Activated naive CD8-positive, alpha-beta T cell treated with anti-CD3 and anti-CD28 coated beads, Interleukin-2, amount 10 ng/mL, durations not matched to agents 7 days and 5 days (primary cell): ENCODE measurements at places on chromosomes 2 and 18.

DNA sequence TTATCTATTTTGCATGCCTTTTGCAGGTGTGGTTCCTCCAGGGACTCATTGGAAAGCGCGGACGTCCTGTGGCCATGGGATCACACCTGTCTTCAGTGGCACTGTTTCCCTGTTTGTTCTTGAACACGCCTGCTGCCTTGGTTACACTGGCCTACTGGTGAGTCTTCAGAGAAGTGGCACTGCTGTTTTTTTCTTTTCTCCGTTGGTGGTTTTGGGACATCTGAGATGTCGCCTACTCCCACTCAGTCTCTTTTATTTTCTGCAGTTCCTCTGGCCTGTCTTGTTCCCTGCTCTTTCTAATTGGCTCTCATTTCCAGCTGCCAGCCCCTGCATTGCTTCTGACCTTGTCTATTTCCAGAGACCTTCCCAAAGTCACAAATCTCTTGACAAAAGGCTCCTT lies 35.7 kb upstream of the POU3F3 start:
- no peak overlapping the region for H3K27ac ChIP-seq
- H3K27me3 ChIP-seq, result peaks cover 2% of the 10 kb centered on the region
- no peak for DNase-seq
- no peaks in the 10 kb centered on the region for H3K36me3 ChIP-seq

DNA sequence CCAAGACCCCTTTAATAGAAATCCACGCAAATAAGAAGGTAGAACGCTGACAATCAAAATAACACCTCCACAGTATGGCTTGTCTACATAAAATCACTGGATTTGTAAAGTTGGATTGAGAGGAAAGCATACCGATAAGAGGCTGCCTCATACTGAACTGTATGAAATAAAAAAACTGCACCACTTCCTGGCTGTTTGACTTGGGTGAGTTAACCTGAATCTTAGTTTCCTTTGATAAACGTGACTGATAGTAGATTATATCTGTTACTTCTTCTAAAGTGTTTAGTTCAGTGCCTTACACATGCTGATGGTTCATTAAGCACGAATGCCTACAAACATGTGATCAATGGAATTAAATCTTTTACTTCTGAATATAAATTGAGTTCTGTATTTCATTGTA lies 140.4 kb upstream of the RNF152 start:
- no peak overlapping the region for H3K4me3 ChIP-seq
- H3K36me3 ChIP-seq, result no peaks in the 10 kb centered on the region
- no peaks in the 10 kb centered on the region for H3K27me3 ChIP-seq
- no peak for DNase-seq
- H3K4me1 ChIP-seq, result peaks cover 6% of the 10 kb centered on the region

DNA sequence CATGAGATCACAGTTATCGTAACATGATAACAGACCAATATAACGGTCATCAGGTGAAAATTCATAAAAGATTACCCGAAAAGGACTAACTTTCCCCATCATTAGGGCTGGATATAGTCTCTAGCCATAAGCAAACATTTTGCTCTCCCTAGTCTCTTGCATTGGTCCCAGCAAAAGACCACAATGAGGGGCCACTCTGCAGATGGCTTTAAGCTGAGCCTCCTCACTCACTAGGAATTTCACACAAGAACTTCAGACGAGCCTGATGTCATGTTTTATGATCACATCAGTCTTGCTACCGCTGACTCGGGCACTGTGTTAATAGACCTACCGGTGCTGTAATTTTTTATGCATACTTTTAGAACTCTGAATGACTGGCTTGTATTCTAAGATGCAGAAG lies 35.2 kb downstream of the STK17B start:
- H3K27me3 ChIP-seq, result no peaks in the 10 kb centered on the region
- DNase-seq, result no peak
- no peak overlapping the region for H3K27ac ChIP-seq
- H3K4me1 ChIP-seq, result peaks cover 50% of the 10 kb centered on the region
- no peak overlapping the region for H3K4me3 ChIP-seq

- peaks cover 16% of the 10 kb centered on the region for H3K36me3 ChIP-seq
- no peak for DNase-seq
- H3K27me3 ChIP-seq, result no peaks in the 10 kb centered on the region
- peaks cover 7% of the 10 kb centered on the region for H3K4me1 ChIP-seq
Observed at GRCh38 chr2:208359632-208359986, 47.0 kb upstream of the PTH2R start.

DNA sequence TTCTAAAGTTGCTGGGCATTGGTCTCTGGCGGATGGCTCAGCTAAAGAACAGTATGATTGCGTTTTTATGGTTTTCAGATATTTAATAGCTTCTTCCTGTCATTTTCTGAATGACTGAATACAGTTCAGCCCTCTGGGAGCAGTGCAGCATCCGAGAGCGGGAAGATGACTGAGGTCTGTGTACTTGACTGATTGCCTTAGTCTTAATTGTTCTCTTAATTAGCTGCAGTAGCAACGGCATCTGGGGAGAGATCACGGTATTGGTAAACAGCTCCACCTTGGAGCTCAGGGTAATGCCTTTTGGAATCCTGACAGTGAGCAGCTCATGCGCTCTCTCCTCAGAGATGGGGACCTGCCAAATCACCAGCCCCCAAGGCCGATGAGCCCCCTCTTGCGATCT lies 481.4 kb upstream of the SPRED2 start:
- no peaks in the 10 kb centered on the region for H3K36me3 ChIP-seq
- no peak overlapping the region for H3K27ac ChIP-seq
- no peaks in the 10 kb centered on the region for H3K4me1 ChIP-seq
- no peak overlapping the region for H3K4me3 ChIP-seq

- peak overlapping the region; percentile 16 for H3K27ac ChIP-seq
- H3K36me3 ChIP-seq, result no peaks in the 10 kb centered on the region
- H3K4me1 ChIP-seq, result peaks cover 17% of the 10 kb centered on the region
- no peaks in the 10 kb centered on the region for H3K27me3 ChIP-seq
- DNase-seq, result peak; percentile 43
- H3K4me3 ChIP-seq, result peak overlapping the region; percentile 75
Observed at GRCh38 chr2:437756-438393, 150.0 kb upstream of the ALKAL2 start.

GRCh38 chr18:11789716-11790510 lies 61.3 kb upstream of the CHMP1B start:
- DNase-seq, result no peak
- no peak overlapping the region for H3K4me3 ChIP-seq
- H3K36me3 ChIP-seq, result no peaks in the 10 kb centered on the region
- H3K27ac ChIP-seq, result no peak overlapping the region
- H3K4me1 ChIP-seq, result no peaks in the 10 kb centered on the region
- peaks cover 8% of the 10 kb centered on the region for H3K27me3 ChIP-seq

DNA sequence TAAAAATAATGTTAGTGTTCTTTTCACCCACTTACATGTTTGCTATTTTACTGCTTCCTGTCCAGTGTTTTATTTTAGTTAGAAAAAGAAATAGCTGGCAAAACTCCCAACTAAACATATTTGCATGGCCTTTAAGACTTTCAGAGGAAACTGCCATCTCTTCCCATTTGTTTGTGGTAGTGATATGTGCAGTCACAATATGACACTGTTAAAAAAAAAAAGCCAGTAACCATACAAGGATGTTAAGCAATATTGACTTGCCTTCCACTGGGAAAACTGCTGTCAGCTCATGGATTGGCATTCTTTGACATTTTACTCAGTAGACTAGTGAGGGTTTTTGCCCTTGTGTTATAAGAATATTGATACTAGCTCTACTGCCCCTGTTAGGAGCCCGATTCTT lies 29.1 kb downstream of the XIRP2 start:
- no peaks in the 10 kb centered on the region for H3K4me1 ChIP-seq
- H3K27ac ChIP-seq, result no peak overlapping the region
- H3K36me3 ChIP-seq, result no peaks in the 10 kb centered on the region
- no peaks in the 10 kb centered on the region for H3K27me3 ChIP-seq
- no peak for DNase-seq

DNA sequence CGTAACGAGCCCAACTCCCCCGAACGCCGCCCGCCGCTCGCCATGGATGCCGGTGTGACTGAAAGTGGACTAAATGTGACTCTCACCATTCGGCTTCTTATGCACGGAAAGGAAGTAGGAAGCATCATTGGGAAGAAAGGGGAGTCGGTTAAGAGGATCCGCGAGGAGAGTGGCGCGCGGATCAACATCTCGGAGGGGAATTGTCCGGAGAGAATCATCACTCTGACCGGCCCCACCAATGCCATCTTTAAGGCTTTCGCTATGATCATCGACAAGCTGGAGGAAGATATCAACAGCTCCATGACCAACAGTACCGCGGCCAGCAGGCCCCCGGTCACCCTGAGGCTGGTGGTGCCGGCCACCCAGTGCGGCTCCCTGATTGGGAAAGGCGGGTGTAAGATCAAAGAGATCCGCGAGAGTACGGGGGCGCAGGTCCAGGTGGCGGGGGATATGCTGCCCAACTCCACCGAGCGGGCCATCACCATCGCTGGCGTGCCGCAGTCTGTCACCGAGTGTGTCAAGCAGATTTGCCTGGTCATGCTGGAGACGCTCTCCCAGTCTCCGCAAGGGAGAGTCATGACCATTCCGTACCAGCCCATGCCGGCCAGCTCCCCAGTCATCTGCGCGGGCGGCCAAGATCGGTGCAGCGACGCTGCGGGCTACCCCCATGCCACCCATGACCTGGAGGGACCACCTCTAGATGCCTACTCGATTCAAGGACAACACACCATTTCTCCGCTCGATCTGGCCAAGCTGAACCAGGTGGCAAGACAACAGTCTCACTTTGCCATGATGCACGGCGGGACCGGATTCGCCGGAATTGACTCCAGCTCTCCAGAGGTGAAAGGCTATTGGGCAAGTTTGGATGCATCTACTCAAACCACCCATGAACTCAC lies 673 bp downstream of the PCBP1 start:
- H3K4me1 ChIP-seq, result peaks cover 48% of the 10 kb centered on the region
- no peaks in the 10 kb centered on the region for H3K27me3 ChIP-seq
- DNase-seq, result peak; percentile 64
- H3K4me3 ChIP-seq, result peak overlapping the region; percentile 96
- H3K27ac ChIP-seq, result peak overlapping the region; percentile 97

- no peak for DNase-seq
- H3K27ac ChIP-seq, result no peak overlapping the region
- H3K4me3 ChIP-seq, result no peak overlapping the region
- H3K27me3 ChIP-seq, result peaks cover 13% of the 10 kb centered on the region
- no peaks in the 10 kb centered on the region for H3K36me3 ChIP-seq
Observed at GRCh38 chr2:173669271-173669853, 295.8 kb downstream of the SP3 start.

DNA sequence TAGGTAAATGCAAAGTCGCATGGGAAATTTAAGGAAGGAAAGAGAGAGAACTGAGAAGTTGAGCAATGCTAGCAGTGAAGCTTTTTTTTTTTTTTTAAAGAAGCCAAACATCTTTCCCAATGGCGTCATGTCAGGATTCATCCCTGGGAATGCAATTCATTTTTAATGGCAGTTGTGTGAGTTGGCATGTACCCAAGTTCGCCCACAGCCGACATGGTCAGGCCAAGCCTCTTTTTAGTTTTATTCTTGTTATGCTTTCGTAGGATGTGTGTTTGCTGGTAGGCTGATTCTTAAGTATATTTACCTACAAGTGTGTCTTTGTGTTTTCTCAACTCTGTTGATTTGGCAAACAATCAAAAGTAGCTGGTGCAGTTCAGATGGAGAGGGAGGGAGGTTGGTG lies 127.6 kb upstream of the ITGA6 start:
- H3K27ac ChIP-seq, result no peak overlapping the region
- H3K27me3 ChIP-seq, result peaks cover 34% of the 10 kb centered on the region
- H3K4me3 ChIP-seq, result no peak overlapping the region
- H3K36me3 ChIP-seq, result no peaks in the 10 kb centered on the region
- DNase-seq, result no peak
- H3K4me1 ChIP-seq, result no peaks in the 10 kb centered on the region

GRCh38 chr2:156322051-156322685 lies 10.4 kb downstream of the NR4A2 start:
- H3K4me3 ChIP-seq, result peak overlapping the region; percentile 75
- H3K36me3 ChIP-seq, result peaks cover 5% of the 10 kb centered on the region
- H3K27ac ChIP-seq, result peak overlapping the region; percentile 15
- peak; percentile 53 for DNase-seq

- no peak overlapping the region for H3K4me3 ChIP-seq
- H3K27ac ChIP-seq, result no peak overlapping the region
- H3K36me3 ChIP-seq, result peaks cover 3% of the 10 kb centered on the region
- H3K4me1 ChIP-seq, result peaks cover 12% of the 10 kb centered on the region
Observed at GRCh38 chr18:74115046-74115445, 32.6 kb downstream of the FBXO15 start.

- peaks cover 23% of the 10 kb centered on the region for H3K27me3 ChIP-seq
- H3K4me3 ChIP-seq, result peak overlapping the region; percentile 41
- H3K27ac ChIP-seq, result no peak overlapping the region
- H3K4me1 ChIP-seq, result peaks cover 12% of the 10 kb centered on the region
Observed at GRCh38 chr2:170409164-170409535, 231.2 kb downstream of the MYO3B start.

- peaks cover 6% of the 10 kb centered on the region for H3K36me3 ChIP-seq
- peak overlapping the region; percentile 68 for H3K4me3 ChIP-seq
- H3K27ac ChIP-seq, result peak overlapping the region; percentile 86
- H3K27me3 ChIP-seq, result no peaks in the 10 kb centered on the region
Observed at GRCh38 chr2:30422444-30423040, 24.5 kb upstream of the LCLAT1 start.

DNA sequence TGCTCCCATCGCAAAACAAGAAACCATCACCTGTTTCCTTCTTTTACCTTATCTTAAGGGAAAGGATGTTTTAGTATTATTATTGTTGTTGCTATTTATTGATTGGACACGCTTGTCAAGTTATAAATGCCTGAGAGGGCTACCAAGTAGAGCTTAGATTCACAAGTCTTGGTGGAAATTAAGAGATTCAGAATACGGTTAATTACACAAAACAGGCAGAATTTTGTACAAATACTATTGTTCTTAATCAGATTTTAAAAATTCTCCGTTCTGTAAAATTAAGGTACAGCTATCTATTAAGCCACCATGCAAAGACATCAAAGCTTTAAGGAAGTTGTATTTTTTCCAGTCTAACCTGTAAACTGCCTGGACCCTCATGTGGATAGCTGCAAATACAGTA lies 1.1 kb upstream of the ZNF521 start:
- H3K36me3 ChIP-seq, result peaks cover 2% of the 10 kb centered on the region
- H3K27ac ChIP-seq, result no peak overlapping the region
- H3K4me1 ChIP-seq, result peaks cover 10% of the 10 kb centered on the region

DNA sequence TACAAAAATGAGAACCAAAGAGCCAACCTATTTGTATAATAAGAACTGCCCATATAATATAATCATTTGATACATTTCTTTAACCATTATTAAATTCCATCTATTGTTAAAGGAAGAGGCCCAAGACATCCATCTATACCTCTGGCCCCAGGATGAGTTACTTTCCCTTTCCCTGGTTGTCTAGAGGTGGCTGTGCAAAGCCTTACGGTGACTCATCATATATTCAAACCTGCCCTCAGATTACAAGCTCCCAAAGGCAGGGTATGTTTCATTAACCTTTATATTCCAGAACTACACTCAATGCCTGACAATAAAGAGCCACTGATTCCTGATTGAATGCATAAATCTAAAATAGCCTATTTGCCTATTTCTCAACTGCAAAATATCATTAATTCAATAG lies 105.8 kb upstream of the PID1 start:
- no peak for DNase-seq
- no peak overlapping the region for H3K27ac ChIP-seq
- no peaks in the 10 kb centered on the region for H3K27me3 ChIP-seq
- no peaks in the 10 kb centered on the region for H3K4me1 ChIP-seq
- no peak overlapping the region for H3K4me3 ChIP-seq
